Activated CD4-positive, alpha-beta memory T cell treated with anti-CD3 and anti-CD28 coated beads, Interleukin-2, amount 10 ng/mL, durations not matched to agents 7 days and 5 days (primary cell): ENCODE measurements at places on chromosomes 6 and 20. TPM values are rescaled to one million over a fixed set of nuclear protein-coding genes. Genes with fewer than 3 reads are reported as not detected.
A peak's percentile ranks its signal among the peaks of the same experiment; 100 is the strongest.

The RIMS4 gene
- not detected for total RNA-seq

The MKKS gene
- 8.2 TPM for total RNA-seq

The TNFRSF6B gene
- total RNA-seq: not detected

- no peaks in the 10 kb centered on the region for H3K36me3 ChIP-seq
- no peak overlapping the region for H3K4me3 ChIP-seq
- no peak overlapping the region for H3K27ac ChIP-seq
- no peak for DNase-seq
Observed at GRCh38 chr20:5886788-5887187, 63.5 kb downstream of the TRMT6 start.

DNA sequence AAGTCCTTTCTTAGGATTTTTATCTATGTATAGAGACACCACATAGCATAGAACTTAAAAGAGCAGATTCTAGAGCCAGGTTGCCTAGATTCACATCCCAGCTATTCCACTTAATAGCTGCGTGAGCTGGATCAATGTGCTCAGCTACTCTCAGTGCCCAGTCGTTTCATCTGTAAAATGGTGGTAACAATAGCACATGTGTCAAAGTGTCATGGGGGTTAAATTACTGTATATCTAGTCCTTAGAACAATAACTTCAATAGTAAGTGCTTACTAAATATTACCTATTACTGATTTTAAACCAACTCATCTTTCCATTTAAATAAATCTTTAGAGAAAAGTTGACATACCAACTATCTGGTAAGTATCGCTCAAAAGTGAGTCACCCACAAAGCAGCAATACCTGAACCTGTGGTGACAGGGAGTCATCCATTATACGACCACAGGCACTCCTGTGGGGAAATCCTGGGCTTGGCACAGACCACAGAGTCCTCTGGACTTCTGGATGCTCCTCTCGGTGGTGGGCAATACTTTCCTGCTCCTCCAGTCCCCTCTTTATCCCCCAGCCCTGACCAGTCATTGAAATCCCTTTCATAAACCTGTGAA lies 154.8 kb downstream of the PDSS2 start:
- no peaks in the 10 kb centered on the region for H3K27me3 ChIP-seq
- DNase-seq: no peak
- H3K4me1 ChIP-seq: peaks cover 3% of the 10 kb centered on the region
- no peak overlapping the region for H3K4me3 ChIP-seq
- H3K36me3 ChIP-seq: no peaks in the 10 kb centered on the region

DNA sequence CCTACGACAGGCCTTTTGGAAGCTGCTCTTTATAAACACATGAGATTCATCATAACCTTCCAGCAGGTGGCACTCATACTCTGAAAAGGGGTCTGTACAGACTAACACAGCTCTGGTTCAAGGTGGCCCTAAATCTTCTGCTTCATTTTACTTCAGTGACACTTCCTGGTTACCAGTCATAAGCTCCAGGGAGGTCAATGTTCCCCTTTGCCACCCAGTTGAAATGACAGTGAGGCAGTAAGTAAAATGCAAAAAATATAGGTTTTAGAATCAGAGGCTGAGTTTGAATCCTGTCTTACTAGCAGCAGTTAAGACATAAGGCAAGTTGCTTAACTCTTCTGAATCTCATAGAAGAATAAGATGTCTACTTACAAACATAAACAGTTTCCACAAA lies 132.8 kb downstream of the CDK19 start:
- DNase-seq: peak; percentile 65
- H3K36me3 ChIP-seq: peaks cover 6% of the 10 kb centered on the region
- no peaks in the 10 kb centered on the region for H3K27me3 ChIP-seq
- H3K4me3 ChIP-seq: no peak overlapping the region
- peak overlapping the region; percentile 42 for H3K27ac ChIP-seq
- peaks cover 19% of the 10 kb centered on the region for H3K4me1 ChIP-seq

GRCh38 chr20:44409132-44409600 lies 53.7 kb downstream of the HNF4A start:
- peaks cover 3% of the 10 kb centered on the region for H3K36me3 ChIP-seq
- peaks cover 3% of the 10 kb centered on the region for H3K27me3 ChIP-seq
- H3K4me3 ChIP-seq: no peak overlapping the region
- no peak for DNase-seq

- no peaks in the 10 kb centered on the region for H3K27me3 ChIP-seq
- DNase-seq: no peak
- no peaks in the 10 kb centered on the region for H3K4me1 ChIP-seq
- no peak overlapping the region for H3K4me3 ChIP-seq
Observed at GRCh38 chr6:112899541-112899940, 552.4 kb downstream of the RFPL4B start.

DNA sequence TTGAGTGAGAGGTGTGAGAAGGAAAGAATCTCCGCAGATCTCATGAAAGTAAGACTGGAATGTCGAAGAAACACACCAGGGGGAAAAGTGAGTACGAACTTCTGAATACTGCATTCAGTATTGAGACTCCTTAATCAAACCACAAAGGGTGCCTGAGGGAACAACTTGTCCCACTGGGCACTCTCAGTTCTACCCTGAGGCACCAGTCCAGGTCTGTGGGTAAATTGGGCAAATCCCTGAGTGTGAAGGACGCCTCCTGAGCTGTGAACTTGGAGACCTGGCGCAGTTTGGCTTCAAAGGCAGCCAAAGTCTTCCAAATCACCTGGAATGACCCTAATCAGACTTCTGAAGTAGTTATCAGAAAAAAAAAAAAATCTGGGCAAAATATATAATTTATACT lies 329.7 kb downstream of the BTBD9 start:
- H3K4me1 ChIP-seq: peaks cover 18% of the 10 kb centered on the region
- DNase-seq: no peak
- H3K27ac ChIP-seq: no peak overlapping the region
- H3K4me3 ChIP-seq: no peak overlapping the region
- H3K27me3 ChIP-seq: no peaks in the 10 kb centered on the region

DNA sequence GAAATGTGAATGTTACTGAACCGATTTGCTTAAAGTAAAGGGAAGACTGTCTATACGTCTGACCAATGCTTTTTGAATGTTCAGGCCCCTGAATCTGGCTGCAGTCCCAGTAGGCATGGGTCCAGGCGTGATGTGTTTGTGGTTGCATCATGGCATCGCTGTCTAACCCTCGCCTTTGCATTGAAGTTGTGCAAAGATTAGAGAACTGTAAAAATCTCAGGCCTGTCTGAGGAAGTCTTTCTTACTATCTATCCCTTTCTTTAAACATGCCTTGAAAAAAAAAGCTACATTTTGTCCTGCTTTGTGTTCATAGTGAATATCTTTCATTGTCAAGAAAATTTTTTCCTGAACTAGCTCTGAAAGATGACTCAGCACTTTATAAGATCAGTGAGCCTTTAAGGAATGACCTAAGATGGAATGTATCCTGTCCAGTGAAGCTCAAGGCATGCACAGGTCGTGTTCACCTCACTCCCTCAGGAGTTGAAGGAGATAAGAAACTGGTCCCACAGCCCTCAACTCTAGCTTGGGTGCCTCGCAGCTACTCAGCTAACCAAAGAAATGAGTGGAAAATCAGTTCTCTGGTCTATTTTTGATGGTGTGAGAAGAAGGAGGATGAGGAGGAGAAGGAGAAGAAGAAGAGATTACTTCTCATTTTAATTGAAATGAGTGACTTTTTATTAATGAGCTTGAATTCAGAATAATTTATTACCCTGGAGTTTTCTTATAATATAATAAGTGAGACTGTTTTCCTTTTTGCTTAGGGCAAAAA lies 48.6 kb downstream of the TPD52L1 start:
- no peak overlapping the region for H3K4me3 ChIP-seq
- H3K4me1 ChIP-seq: no peaks in the 10 kb centered on the region
- DNase-seq: no peak
